Choroid plexus epithelial cell (primary cell): ENCODE measurements at places on chromosomes 12 and 14.

DNA sequence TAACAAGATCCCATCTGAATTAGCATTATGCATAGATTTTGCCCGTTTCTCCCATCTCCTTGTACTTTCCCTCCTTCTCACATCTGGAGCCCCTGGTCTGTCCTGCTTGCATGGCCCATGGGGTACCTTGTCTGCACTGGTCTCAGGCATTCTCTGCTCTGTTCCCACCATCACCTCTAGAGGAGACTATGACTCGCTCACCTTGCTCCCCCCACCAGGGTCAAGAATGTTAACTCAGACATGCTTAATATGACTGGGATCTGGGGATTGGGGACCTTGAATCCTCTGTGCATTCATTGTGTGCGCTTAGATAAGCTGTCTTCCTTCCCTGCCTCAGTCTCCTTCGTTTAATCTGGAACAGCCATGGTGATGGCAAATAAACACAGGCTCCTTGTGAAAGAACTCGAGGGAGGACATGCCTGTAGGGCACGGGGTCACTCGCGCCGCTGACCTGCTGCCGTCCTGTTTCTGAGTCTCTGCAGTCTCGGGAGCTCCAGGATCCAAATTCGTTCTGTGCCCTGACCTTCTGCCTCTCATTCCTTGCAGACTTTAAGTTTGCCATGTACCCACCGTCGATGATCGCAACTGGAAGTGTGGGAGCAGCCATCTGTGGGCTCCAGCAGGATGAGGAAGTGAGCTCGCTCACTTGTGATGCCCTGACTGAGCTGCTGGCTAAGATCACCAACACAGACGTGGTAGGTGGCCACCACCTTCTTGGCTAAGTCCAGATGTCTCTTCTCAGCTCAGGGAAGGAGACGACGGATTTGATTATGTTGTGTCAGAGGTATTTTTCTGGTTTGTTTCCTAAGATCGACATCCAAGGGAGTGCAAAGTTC, 15.0 kb downstream of the CCND2 start:
- DNase-seq, result no peak

- DNase-seq, result no peak
These were observed 186.6 kb upstream of the EEA1 start for GRCh38 chr12:93115646-93116045.

DNA sequence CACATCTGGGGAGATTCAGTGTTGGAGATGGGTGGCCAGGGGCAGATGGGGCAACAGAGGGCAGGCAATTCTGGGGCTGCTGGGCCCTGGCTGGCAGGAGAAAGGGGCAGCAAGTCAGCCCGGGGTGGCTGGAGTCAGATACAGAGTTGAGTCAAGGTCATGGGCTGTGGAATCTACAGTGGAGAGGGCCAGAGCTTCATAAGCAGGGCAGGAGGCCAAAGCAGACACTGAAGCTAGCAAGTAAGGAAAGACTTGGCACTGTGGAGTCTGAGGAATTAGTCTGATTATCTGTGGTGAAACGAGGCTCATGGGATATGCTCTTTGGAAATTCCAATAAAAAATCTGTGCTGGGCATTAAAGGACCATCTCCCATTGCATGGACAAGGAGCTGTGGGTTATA, 95.5 kb downstream of the TMX1 start:
- no peak for DNase-seq

DNA sequence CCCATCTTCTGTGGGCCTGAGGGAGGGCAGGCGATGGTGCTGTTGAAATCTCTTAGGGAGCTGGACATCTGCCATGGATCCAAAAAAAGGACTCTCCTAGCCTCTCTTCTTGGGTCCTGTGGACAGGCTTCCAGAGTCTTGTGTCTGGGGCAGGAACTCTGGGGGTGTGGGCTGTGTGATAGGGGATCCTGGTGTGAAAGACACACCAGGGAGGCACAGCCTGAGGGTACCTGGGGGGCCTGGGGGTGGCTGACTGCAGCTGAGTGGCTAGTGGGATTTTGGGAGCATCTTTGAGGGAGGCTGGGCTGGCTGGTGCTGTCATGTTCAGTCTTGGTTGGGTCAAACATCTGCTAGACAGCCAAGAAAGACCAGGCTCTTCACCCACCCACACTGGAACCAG, 1.8 kb upstream of the KRT83 start:
- no peak for DNase-seq

DNA sequence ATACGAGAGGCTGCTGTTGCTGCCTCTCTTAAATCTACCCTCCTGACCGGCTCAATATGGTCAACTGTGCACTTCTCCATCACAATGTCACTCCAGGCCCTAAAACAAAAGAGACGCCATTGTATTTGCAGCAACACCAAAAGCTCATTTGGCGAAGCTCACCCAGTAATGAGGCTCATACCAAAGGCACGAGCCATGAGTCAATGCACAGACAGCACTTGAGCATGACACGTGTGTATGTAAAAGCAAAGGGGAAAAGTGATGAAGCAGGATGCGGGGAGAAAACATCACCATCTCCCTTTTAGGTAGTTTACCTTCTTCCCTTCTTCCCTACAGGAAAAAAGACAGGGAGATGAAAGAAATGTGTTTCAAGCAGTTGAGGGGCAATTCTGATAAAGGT, 150.3 kb downstream of the FOXN3 start:
- no peak for DNase-seq
